ENCODE measurements at places on chromosomes 2 and 18. TPM values are rescaled to one million over a fixed set of nuclear protein-coding genes. Genes with fewer than 3 reads are reported as not detected.

PSMA8 gene
- not detected for total RNA-seq

TBC1D8 gene
- total RNA-seq = 12.5 TPM

CCDC88A gene
- total RNA-seq = 781 TPM

CHN1 gene
- total RNA-seq = 49.1 TPM

NT5C1B gene
- not detected for total RNA-seq

SIX2 gene
- not detected for total RNA-seq

STAT4 gene
- total RNA-seq = 6.3 TPM

C2orf66 gene
- total RNA-seq = 1.3 TPM

TRIB2 gene
- 69.5 TPM for total RNA-seq

CRYGC gene
- not detected for total RNA-seq

ASB18 gene
- not detected for total RNA-seq

RAD51AP2 gene
- total RNA-seq = 0.94 TPM

ME2 gene
- 112 TPM for total RNA-seq

TRIP12 gene
- total RNA-seq = 300 TPM

RAB31 gene
- 19.7 TPM for total RNA-seq

OTOS gene
- total RNA-seq = not detected

SCYGR1 gene
- not detected for total RNA-seq

INHA gene
- total RNA-seq = not detected

QPCT gene
- total RNA-seq = 10.3 TPM

ASXL3 gene
- total RNA-seq = 123 TPM

FBXO41 gene
- total RNA-seq = 28.8 TPM
